ENCODE measurements at places on chromosomes 6 and 20. TPM values are rescaled to one million over a fixed set of nuclear protein-coding genes. Genes with fewer than 3 reads are reported as not detected.

DNA sequence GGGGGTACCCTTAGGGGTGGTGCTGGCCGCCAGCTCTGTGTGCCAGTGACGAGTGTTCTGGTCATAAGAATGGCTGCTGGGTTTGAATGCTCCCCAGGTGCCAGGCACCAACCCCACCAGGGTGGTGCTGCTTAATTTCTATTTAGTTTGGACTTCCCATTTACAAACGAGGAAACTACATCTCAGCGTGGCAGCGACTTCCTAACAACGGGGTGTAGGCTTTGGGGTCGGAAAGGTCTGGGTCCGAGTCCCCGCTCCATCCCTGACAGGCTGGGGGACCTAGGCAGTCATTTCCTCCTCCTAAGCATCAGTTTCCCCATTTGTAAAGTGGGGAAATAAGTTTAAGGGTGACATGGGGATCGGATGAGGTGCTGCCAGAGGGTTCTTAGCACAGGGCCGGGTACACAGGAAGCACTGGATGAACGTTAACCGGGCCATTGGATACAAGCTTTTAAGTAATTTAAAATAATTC is 30.3 kb downstream of the CEBPB start:
- DNase-seq = no peak

DNA sequence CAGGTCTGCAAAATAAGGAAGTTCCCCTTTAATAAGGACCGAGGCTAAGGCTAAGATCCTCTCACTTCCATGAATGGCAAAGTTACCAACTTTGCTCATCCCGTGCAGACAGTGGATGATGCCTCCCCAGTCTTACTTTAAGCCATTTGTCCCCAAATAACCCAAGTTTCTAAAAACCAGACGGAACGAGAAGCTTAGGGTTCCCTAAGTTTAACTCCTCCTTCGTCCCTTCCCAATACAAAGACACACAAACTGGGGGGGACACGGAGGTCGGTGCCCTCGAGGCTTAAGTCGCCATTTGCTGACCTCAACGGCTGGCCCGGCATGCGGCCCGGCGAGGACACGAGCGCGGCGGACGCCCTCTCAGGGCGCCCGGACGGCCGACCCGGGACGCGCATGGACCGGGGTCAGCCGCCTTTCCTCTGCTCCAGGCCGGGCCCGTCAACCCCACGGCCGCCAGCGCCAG is 527 bp downstream of the FBXO30 start:
- peak; percentile 30 for DNase-seq

Gene DLK2
- 2.4 TPM for total RNA-seq

DNA sequence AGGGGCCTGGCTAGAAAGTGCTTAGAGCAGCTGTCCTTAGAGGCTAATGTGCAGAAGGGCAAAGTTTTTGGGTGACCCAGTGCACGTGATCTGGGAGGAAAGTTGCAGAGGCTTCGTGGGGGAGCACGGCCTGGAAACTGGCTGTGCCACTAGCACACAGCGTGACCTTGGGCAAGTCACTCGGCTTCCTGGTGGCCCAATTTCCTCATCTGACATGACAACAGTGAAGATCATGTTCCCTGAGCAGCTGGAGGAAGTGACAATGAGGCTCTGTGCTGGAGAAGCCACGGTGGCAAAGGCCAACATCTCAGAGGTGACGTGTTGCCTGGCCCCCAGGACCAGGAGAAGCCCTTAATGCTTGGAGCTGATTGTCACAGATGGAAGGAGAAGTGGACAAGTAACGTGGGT is 99.5 kb downstream of the FOXC1 start:
- DNase-seq = no peak

All from HFFc6 (cell line).